ENCODE measurements at places on chromosomes 1 and 21.
A peak's percentile ranks its signal among the peaks of the same experiment; 100 is the strongest.

DNA sequence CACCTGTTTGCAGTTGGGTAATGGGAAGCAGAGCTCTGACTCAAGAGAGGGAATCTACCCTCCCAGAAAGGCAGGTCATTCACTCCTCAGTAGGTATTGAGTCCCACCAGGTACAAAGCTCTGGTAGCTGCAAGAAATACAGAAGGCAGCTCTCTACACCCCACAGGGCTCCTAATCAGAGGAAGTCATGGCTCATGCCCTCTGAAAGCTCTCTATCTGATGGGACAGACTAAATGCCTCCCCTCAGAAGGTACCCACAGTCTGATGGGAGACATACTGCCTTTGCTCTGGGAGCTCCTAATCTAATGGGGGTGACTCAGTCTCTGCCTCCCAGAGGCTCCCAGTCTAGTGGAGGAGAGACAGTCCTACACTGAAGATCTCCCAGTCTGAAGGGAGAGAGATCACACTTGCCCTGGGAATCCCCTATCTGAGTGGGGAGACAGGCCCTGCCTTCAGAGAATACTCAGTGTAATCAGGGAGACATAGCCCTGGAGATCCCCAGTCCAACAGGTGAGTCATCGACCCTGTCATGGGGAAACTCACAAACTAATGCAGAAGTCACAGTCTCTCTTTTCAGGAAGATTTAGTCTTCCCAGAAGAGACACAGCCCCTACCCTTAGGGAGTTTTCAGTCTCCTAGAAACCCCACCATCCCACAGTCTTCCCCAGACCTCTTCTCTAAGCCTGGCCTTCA, 23.7 kb downstream of the CAMK1G start:
- DNase-seq = peak; percentile 18

DNA sequence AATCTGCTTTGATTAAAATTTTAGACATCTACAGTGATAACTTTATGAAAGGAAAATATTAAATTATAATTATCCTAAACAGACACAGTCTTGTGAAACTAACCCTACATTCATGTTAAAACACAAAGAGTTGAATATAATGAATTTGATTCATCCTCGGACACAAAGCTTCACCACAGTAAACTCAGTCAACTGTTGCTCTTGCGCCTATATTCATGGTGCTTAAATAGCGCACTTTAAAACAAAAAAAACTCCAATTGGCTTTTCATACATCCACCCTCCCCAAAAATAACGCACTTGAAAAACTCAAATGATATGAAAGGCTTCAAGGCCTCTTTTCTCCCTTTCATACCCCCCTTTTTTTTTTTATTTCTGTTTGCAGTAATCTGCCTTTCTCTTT, 260.3 kb downstream of the FAF1 start:
- no peak for DNase-seq

DNA sequence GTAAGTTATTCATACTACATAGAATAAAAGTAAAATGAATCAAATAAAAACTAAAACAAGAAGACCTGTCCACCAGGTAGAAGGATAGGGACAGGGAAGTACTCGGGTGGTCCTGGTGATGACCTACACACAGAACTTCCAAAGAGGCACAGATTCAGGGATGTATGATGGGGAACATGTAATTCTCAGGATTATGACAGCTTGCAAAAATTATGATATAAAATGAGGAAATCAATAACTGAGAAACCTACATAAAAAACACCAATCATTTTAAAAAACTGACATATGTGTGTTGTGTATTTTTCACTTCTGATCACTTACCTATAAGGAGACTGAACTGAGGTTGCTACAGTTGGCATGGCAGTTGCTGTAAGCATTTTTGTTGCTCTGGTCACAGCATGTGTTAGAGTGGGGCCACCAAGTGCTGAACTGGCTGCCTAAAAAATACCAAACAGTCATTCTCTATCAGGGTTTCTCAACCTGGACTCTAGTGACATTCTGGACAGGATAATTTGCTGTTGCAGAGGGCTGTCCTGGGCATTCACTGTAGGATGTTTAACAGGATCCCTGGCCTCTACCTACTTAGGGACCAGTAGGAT, 73.8 kb downstream of the USP24 start:
- no peak for DNase-seq

GRCh38 chr21:20944139-20944538, 54.1 kb upstream of the NCAM2 start:
- no peak for DNase-seq

- DNase-seq = no peak
These were observed 1.4 kb upstream of the CELF3 start for GRCh38 chr1:151718011-151718431.

DNA sequence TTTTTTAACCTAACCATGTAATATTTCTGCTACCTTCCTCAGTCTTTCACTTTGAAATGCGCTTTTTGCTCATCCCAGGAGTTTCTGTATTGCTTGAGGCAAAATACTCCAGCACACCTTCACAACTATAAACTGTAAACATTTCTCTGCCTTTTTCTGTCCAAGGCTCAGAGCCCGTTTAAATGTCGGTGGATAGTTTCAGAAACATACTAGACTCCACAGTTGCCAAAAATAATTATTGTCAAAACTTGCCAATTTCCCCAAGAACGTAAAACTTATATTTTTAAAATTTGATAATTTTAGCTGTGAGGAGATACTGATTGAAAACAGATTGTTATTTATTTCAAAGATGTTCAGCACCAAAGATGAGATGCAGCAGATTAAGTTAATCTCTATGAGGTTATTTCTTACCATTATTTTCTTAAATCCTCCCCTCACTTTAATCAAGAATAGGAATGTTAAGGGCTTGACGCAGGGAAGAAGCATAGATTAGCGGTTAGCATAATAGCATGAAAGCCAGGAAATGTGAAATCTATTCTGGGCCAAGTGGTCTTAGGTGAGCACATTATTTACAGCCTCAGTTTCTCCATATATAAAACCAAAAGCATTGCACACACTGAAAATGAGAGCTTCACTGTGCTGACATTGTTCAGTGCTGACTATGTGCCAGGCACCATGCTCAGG, 91.5 kb upstream of the ESRRG start:
- no peak for DNase-seq

DNA sequence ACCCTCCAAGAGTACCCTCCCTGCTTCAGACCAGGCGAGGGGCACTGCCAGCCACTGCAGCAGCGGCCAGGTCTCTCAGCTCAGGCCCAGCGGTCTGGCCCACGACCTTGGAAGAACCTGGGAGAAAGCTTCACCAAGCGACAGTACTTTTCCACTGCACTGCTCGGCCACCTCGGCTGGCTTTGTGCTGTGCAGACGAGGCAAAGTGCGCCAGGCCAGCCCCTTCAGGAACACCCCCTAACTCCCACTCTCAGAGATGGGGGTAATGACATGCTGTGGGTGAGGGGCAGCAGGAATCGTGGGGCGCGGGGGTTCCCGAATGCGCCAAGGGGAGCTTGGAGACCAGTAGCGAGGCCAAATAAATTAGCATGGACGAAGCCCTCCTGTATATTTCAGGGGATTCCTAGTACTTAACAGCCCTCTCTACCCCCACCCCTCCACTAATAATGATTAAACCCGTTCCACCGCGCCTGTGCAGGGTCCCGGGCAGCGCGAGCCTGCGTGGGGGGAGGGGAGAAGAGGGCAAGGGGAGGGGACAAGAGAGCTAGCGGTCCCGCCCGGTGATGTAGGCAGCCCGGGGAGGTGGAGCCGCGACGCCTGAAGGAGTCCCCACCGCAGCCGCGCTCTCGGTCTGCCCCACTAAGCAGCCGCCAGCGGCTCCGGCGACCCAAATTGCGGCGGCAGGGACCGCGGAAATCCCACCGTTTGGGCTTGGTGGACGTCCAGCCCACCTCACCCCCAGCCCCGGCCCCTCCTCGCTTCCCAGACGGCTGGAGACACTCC, at the start of gene FAM43B:
Gene FAM43B, plus strand, starts transcription at position 629 of the 783 bp plus-strand sequence. CDS start 401 bp downstream, outside the sequence.
- no peak for DNase-seq

GRCh38 chr1:204072931-204073836, at the start of gene SOX13:
TSS of gene SOX13 (plus strand) at chr1:204073115. CDS start at chr1:204112916, 39,801 bp downstream.
- no peak for DNase-seq

GRCh38 chr21:44528634-44528995, 11.4 kb downstream of the KRTAP10-1 start:
- no peak for DNase-seq

DNA sequence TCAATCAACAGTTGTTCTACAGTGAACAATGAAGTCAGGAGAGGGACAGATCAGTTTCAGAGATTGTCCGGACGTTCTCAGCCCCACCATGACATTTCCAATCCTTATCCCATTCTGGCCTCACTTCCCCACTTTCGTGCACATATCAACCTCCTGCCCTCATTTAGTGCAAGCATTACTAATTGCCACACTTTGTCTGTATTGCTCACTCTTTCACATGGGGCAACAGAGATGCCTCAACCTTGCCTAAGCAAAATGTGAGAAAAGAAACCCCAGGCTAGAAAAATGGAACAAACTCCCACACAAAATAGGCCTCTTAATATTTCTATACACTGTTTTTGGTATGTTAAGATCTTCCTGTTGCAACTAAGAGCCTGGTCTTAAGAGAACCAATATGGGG, 8.9 kb upstream of the RGS1 start:
- DNase-seq = no peak

GRCh38 chr1:51303751-51304251, 26.6 kb downstream of the TTC39A start:
- peak; percentile 23 for DNase-seq

DNA sequence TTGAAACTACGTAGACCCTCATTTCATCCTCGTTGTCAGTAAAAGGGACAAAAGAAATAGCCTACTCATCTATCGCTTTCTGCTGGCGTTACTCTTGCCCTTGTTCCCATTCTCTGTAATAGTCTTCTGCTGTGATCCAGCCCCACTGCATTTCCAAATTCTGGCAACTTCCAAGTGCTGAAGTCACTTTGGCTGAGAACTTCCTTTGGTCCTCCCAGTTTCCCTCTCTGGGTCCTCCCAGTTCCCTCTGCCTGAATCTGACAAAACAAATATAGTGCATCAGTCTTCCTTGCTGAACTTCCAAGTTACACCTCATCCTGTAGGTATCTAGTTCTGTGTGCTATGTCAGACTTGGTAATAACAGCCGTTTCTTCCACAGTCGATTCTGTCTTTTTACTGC, 47.0 kb upstream of the PLA2G4A start:
- DNase-seq = no peak

GRCh38 chr1:151991663-151992302, 1.9 kb downstream of the S100A10 start:
- DNase-seq = no peak

- no peak for DNase-seq
These were observed 80.4 kb upstream of the ARHGAP29 start for GRCh38 chr1:94317790-94318188.
